ENCODE measurements at places on chromosomes 4 and X.

DNA sequence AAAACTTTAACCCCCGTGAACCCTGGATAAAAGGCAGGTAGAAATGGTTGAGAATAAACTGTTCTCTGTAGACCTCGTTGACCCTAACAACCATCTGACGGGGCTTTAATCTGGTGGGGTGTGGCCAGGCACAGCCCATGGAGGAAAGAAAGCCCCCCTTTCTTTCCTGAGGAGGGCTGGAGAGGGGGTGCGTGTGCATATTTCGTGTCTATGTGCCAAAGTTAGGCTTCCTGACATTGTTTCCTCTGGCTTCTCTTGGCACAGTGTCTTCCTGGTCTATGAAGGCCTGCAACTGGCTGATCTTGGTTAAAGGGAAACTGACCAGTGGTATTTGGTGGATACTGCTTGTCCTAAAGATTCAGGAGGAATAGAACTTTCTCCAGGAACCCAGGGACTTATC is 97.1 kb downstream of the MGST2 start:
- DNase-seq: no peak

- DNase-seq: no peak
Measured at GRCh38 chr4:16032396-16032770, 51.4 kb downstream of the PROM1 start.

GRCh38 chr4:108272046-108272445 is 103.3 kb upstream of the LEF1 start:
- no peak for DNase-seq

- no peak for DNase-seq
Measured at GRCh38 chr4:87913896-87914295, 61.6 kb upstream of the SPP1 start.

GRCh38 chr4:157739242-157739641 is 433.6 kb downstream of the GASK1B start:
- DNase-seq: no peak

DNA sequence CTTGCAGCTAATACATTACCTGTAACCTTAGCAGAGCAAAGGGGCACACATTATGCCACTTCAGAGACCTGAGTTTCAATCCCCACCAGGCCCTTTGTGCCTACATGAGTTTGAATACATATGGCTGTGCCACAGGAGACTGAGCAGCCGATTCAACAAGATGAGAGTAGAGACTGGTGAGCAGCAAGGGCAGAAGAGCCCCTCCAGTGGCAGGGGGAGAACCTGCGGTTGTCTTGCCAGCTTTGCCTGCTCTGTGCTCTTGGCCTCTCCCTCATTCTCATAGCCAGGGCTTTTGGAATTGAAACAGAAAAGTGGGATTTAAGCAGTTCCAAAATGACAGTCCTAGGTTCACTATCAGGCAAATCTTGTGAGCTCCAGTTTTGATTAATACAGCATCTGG is 52.3 kb upstream of the CLNK start:
- DNase-seq: no peak

DNA sequence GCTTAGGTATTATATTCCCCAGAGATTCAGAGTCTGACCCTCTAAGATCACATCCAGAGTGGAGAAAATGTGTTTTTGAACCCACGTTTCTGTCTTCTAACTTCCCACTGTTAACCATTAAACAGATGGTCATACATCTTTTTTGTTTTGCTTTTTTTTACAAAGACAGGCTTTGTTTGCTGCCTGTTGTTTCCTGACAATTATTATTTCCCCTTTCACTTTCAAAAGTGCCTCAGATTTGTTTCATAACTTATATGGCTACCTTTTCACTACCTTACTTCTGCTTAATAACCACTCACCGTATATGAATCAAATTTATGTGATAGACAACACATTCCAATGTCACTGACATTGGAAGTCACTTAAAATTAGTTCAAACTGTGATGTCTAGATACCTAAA is 142.2 kb downstream of the HS3ST1 start:
- no peak for DNase-seq

- no peak for DNase-seq
Measured at GRCh38 chr4:67762086-67762485, 7.9 kb upstream of the GNRHR start.

DNA sequence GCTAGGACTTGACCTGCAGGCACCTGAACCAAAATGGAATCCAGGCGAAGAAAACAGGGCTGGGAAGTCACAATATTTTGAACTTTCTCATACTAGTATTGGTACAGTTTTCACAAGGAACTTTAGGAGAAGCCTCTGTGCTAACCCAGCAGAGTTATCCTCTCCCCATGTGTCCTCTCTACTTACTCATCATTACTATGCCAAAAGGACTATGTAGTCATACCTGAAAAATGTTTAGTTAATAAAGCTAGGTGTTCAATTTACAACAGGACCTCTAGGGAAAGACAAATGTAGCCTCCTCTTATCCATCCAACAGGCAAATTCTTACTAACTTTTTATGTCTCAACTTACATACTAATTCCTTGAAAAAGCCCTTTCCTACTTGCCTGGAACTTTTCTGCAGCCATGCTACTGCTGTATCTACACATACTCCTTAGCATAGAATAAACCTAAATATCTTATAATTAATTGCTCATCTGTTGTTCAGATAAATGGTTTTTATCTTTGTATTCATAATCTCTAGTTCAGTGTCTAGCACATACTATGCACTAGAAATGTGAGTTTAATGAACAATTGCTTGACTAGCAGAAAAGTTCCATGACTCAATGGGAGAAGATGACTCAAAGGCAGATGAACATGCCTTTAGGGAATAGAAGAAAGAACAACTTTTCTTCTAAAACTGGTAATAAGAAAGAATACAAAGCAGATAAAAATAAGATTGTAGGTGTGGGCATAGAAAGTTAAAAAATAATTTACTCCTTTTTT is 215.5 kb upstream of the VEGFC start:
- no peak for DNase-seq

- no peak for DNase-seq
Measured at GRCh38 chr4:68865188-68865638, 49.4 kb downstream of the UGT2B10 start.

- DNase-seq: no peak
Measured at GRCh38 chrX:66876776-66877175, 237.9 kb upstream of the EDA2R start.

GRCh38 chr4:152009031-152009670 is 248.3 kb upstream of the GATB start:
- no peak for DNase-seq

GRCh38 chr4:123465416-123465815 is 68.8 kb downstream of the SPRY1 start:
- DNase-seq: no peak

DNA sequence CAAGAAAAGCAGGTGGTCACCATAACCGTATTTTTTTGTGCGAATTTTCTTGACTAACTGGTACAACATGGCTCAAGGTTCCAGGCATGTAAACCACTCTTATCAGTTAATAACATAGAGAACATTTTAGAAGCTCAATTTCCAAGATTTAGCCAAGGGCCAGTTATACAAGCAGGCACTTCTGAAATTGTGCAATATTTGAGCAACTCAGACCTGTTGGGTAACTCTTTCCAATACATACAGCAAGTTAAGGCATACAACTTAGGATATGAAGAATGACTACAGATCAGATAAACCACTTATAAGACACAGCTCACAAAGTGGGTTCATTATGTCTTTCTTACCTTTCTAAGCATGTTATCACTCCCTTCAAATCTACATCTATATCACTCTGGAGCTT is 43.9 kb downstream of the ZNF280C start:
- DNase-seq: no peak

GRCh38 chrX:40931921-40932320 is 153.3 kb upstream of the USP9X start:
- DNase-seq: no peak

GRCh38 chr4:142467088-142467487 is 379.0 kb downstream of the INPP4B start:
- DNase-seq: no peak

DNA sequence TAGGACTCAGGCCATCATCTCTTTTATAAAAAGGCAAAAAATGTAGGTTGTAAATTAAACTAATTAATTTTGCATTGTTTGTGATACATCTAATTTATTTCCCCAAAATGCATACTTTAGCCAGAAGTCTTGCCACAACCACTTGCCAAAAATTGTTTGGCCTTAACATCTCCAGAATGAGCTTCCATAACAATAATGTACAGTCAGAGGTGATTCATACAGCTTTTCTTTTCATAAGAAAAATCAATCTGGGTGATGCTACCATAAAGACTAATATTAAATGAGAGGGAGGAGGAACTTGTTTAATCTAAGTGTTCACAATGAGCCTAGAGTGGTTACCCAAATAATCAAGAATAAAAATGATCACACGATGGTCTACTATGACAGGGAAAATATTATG is 59.3 kb downstream of the AMMECR1 start:
- DNase-seq: no peak

GRCh38 chrX:154482786-154483185 is 3.6 kb downstream of the UBL4A start:
- no peak for DNase-seq

- no peak for DNase-seq
Measured at GRCh38 chr4:107183155-107183774, 147.2 kb upstream of the DKK2 start.

- no peak for DNase-seq
Measured at GRCh38 chr4:126965877-126966276, 666.9 kb upstream of the INTU start.

GRCh38 chr4:100362366-100362765 is 155.5 kb downstream of the EMCN start:
- DNase-seq: no peak

GRCh38 chr4:80931631-80932081 is 98.9 kb upstream of the BMP3 start:
- no peak for DNase-seq

DNA sequence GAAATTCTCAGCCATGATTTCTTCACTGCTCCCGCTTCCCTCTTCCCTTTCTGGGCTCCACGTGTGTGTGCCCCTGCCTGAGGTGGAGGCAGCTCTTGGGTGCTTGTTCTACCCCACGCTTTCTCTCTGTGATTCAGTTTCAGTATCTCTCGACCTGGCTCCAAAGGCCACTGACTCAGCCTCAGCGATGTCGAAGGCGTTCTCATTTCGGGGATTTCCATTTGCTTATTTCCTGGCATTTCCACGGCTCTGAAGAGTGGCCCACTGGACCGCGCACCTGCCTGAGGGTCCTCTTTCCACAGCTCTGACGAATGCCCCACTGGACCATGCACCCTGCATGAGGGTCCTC is 52.4 kb downstream of the GAK start:
- no peak for DNase-seq

DNA sequence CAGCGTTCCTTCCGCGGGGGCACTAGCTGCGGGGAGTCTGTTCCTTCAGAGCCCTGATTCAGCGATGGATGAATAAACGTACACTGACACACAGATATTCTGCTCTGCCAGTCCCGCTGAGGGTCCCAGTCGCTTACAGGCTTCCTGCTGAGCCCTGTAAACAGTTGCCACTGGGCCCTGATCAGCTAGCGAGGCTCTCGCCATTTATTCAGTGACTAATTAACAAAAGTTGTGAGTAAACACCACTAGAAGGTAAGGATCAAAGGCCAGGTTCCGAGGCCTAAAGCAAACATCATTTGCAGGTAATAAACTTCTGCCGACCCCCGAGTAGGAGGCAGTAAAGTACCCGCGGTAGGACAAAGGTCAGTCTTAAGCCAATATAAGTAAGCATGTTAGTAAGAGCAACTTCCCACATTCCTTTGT is 442.6 kb upstream of the GALNT7 start:
- DNase-seq: no peak

GRCh38 chrX:151396042-151396824 is 773 bp upstream of the VMA21 start:
- peak; percentile 11 for DNase-seq

DNA sequence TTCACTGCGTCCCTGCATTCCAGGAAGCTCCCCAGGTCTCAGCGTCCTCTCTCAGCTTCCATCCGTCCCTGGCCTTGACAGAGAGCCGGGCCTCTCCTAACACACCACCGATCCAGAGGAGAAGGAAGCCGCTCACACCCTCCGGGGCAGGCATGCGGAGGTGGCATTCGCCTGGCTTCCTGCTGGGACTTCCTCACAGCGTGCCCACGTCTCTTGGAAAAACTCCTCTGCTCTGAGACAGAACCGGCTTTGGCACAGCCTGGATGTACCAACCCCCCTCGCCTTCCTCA is 3.2 kb downstream of the CTAG2 start:
- no peak for DNase-seq

DNA sequence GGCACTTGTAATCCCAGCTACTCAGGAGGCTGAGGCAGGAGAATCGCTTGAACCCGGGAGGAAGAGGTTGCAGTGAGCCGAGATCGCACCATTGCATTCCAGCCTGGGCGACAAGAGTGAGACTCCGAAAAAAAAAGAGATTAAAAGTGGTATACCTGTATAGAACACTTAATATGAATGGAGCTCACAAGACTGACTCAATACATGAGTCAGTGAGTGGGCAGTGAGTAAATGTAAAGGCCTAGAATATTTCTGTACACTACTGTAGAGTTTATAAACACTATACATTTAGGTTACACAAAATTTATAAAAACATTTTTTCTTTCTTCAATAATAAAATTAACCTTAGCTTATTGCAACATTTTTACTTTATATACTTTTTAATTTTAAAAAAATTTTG is 93.8 kb downstream of the CENPC start:
- DNase-seq: no peak

DNA sequence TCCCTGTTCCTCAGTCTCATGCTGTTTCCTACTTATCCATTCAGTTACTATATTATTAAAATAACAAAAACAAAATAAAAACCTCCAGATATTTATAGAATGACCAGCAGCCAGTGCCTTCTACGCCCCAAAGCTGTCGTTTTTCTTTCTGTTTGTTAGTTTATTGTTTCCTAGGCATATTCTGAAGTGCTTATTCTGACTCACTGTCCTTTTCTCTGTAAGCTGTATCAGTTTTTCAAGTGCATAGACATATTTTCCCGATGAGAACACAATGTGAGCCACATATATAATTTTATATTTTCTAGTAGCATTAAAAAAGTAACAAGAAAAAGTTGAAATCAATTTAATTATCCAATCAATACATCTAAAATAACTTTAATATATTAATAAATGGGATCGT is 2158.6 kb upstream of the TENM3 start:
- DNase-seq: no peak

- DNase-seq: no peak
Measured at GRCh38 chrX:150282953-150283352, 80.2 kb upstream of the MAMLD1 start.

GRCh38 chr4:187910741-187911140 is 84.8 kb upstream of the ZFP42 start:
- no peak for DNase-seq

- DNase-seq: no peak
Measured at GRCh38 chrX:109399831-109400230, 82.1 kb downstream of the GUCY2F start.

Measured in T follicular helper cell (primary cell).